Fibroblast of the aortic adventitia (primary cell): ENCODE measurements at places on chromosomes 6 and 20. TPM values are rescaled to one million over a fixed set of nuclear protein-coding genes. Genes with fewer than 3 reads are reported as not detected.

- DNase-seq, result no peak
Measured at GRCh38 chr6:167781868-167782267, 44.8 kb upstream of the AFDN start.

- DNase-seq, result no peak
Measured at GRCh38 chr20:46268131-46268614, 40.1 kb downstream of the CDH22 start.

DNA sequence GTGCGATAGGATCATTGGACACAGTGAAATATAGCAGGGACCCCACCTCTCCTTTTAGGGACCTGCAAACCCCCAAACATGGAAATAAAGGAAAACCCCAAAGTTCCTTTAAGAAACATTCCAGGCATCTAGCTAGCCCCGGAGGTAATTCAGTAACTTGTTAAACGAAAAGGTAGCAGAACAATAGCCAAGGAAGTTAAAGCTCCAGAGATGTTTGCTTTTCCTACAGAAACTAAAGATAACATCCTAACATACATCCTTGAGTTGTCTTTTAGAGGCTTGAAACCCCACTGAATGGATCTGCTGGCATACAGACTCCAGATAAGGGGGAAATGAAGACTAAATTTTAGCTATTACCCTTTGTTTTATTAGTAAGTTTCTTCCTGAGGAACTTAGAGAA lies 51.0 kb downstream of the FAM184A start:
- DNase-seq, result no peak

DNA sequence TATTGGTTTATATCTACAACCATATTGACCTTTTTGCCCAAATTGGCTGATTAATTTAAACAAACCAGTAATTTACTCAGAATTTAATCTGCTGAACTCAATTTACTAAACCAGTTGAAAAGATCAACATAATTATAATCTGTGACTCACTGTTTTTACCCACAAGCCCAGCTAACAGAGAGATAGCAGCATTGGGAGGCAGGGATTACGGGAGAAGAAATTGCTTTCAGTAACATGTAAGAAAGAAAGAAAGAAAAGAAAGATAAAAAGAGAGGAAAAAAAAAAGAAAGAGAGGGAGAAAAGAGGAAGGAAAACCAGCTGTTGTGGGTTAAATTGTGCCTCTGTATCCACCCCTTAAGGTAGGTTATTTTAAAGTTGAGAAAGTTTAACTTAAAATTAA lies 13.3 kb upstream of the RHAG start:
- DNase-seq, result no peak

The OTOR gene
- total RNA-seq, result not detected in 2 replicates

The EXOC2 gene
- total RNA-seq, result 11.0 and 27.9 TPM in 2 replicates
